ENCODE measurements at places on chromosomes 12 and 14. TPM values are rescaled to one million over a fixed set of nuclear protein-coding genes. Genes with fewer than 3 reads are reported as not detected.

DNA sequence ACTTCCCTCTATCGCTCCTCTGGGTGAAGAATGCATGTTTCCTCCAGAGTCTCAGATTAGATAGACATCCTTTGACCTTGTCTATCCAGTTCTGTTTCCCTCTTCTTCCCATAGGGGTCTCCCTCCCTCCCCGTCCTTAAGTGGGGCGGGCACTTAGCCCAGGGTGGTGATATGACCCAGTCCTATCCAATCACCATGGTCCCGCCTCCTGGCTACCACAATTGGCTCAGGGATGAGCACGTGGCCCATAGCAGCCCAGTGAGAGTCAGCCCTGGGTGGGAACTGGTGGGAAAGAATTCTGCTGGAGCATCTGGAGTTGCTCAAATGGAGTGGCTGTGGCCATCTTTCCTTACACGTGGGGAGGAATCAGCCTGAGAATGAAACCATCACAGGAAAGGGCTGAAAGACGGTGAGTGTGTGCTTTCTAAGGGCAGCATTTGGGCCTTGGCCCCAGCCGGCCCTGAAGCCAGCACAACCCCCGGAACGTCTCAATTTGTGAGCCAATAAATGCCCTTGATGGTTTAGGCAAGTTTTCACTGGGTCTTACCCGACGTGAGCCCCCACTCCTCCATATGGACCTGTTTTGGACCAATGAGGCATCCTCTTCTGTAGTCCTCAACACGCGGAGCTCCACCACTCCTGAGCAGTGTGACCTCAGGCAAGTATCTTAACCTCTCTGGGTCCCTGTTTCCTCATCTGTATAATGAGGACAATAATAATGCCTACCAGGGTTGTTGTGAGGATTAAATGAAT is 14.4 kb upstream of the MLXIP start:
- DNase-seq: no peak

GRCh38 chr14:63155511-63156185 is 48.6 kb upstream of the RHOJ start:
- no peak for DNase-seq

GRCh38 chr12:56358836-56359532 is 923 bp downstream of the STAT2 start:
- no peak for DNase-seq

The FAIM2 gene
- 0.49 TPM for total RNA-seq

DNA sequence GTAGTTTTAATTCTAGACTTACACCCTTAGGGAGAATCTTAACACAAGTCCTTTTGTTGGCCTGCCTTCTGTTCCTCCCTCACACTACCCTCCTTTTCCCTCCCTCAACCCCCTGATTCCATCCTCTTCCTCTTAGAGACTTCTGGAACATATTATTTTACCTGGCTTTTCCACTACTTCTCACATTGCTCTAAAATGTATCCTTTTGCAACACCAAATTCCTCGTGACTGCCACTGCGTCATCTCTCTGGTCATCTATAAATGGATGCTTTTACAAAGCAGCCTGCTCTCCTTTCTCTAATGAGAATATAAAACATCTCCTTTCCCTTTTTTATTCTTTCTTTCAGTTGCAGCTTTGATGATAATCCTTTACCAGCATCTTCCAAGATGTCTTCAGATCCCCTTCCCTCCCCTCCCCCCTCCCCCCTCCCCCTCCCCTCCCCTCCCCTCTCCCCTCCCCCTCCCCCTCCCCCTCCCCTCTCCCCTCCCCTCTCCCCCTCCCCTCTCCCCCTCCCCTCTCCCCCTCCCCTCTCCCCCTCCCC is 93.6 kb downstream of the DIP2B start:
- DNase-seq: no peak

The HOXC4 gene
- total RNA-seq: not detected

DNA sequence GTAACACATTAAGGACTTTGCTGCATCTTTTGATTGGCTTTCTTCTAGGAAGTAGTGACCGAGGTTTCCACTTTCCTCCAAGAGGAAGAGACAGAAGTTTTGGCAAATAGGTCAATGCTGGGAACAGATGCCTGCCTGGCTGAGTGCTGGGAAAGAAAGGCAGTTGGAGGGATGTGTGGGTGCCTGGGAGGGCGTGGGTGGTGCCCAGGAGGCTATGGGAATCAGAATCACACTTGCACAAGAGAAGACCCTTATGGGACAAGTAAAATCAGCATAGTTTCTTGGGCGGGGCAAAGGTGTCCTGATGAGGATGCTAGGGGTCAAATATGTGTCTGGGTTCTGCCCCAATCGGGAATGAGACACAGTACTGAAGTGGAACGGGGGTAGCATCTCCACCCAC is 906 bp upstream of the ACADS start:
- DNase-seq: no peak

GRCh38 chr14:56741325-56741724 is 69.0 kb downstream of the OTX2 start:
- no peak for DNase-seq

- DNase-seq: no peak
Observed at GRCh38 chr12:80101126-80101525, 1.8 kb downstream of the OTOGL start.

DNA sequence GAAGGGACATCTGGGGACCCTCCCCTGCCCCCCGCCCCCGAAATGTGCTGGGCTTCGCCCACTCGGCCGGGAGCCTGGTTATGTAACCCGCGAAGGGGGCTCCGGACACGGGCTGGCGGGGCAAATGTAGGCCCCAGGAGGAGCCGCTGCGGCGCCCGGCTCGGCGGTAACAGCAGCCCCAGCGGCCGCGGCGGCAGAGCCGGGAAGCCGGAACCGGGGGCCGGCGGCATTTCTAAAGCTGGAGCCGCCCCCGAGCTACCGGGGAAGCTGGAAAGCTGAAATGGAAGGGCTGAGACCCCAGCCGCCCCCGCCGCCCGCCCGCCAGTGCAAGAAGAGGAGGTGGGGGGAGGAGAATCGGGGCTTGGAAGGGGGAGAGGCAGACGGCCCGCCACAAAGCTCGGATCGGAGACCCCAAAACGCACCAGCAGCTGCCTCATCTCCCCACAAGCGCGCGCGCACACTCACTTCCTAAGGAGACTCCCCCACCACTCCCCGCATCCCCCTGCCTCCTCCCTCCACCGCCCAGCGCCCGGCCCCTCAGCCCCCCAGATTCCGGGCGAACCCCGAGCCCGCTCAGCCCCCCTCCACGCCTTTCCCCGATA is 1.5 kb downstream of the KDM2B start:
- peak; percentile 22 for DNase-seq

- no peak for DNase-seq
Observed at GRCh38 chr12:4445156-4446101, at the start of gene FGF6. TSS of gene FGF6 (minus strand) at chr12:4445815. CDS start at chr12:4445570, 245 bp downstream.

DNA sequence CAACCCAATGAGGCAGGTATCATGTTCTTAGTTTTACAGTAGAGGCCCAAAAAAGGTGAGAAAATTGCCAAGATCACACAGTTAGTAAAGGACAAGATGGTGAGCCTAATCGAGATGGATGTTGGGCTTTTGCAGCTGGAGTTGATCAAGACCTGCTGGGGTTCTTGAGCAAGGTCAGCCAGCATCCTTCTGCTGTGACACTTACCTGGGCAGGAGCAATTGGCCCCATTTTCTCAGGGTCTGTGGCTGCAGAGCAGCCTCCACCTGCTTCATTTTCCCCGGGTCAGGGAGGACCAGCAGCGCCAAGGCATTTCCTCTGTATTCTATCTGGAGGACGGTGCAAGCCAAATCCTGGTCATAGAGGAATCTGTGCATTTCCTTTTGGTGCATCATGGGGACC is 6.5 kb downstream of the SERPINA11 start:
- no peak for DNase-seq

DNA sequence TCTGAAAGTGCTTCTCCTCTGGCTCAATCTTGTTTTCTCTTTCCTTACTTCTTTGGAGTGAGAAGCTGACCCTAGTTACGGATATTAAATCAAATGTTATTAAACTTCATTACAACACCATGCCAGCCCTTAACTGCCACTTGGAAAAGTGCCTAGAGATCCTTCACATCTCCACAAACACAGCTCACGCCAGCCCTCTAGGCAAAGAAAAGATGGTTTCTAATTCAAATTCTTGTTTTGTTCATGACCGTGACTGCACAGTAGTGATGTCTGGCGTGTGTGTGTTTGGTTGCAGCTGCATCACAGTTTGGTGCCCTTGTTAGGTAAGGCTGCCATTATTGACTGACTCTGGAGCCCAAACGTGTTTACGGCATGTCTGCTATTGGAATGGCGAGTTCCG is 113.0 kb downstream of the BEGAIN start:
- DNase-seq: no peak

The C3AR1 gene
- total RNA-seq: 0.60 TPM

DNA sequence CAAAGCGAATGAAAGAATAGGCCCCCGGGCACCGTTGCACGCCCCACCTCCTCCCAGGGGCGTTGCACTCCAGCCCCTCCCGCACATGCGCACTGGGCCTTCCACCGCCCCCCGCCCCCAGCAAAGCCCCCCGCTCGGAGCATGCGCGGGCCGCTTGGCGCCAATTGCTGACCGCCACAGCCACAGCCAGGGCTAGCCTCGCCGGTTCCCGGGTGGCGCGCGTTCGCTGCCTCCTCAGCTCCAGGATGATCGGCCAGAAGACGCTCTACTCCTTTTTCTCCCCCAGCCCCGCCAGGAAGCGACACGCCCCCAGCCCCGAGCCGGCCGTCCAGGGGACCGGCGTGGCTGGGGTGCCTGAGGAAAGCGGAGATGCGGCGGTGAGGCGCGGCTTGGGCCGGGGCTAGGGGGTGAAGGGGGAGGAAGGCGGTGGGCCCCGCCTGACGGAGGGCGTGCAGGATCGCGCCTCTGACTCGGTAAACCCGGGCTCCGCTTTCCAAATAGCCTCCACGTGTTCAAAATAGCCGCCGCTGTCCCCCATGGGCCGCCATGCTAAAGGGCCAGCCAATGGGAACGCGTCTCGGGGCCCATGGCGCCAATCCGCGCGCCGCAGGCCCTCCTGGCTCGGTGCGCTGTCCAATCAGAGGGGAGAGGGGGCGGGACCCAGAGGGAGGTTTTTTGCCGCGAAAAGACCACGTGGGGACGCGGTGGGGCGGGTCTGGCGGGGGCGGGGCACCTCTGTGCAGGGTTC is at the start of gene UNG:
Gene UNG, plus strand, starts transcription at position 163 of the 748 bp plus-strand sequence. Its CDS starts 83 bp downstream, at position 246.
- DNase-seq: peak; percentile 94

The MIS18BP1 gene
- total RNA-seq: 66.4 TPM

- no peak for DNase-seq
Observed at GRCh38 chr12:116712458-116713303, 25.2 kb downstream of the SPRING1 start.

- DNase-seq: no peak
Observed at GRCh38 chr14:68367536-68367935, 425.3 kb downstream of the ZFP36L1 start.

The KRT78 gene
- total RNA-seq: not detected

DNA sequence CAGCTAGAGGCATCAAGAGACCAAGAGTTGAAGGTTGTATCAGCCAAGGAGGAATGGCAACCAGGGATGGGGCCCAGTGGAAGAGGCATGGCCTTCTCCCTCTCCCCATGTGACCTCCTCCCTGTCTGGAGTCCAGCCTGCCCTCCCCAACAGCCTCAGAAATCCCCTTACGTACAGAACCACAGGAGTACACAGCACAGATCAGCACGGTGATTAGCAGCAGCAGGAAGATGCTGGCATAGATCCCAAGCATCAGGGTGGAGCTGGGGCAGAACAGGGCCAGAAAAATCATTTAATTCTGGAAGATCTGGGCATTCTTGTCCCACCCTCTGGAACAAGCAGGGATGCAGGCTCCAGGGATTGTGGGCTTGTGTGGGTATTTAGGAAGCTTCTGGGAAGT is 14.4 kb downstream of the ADCY6 start:
- DNase-seq: no peak

The GLT1D1 gene
- total RNA-seq: 2.0 TPM

- DNase-seq: no peak
Observed at GRCh38 chr14:32552766-32553165, 223.7 kb downstream of the AKAP6 start.

DNA sequence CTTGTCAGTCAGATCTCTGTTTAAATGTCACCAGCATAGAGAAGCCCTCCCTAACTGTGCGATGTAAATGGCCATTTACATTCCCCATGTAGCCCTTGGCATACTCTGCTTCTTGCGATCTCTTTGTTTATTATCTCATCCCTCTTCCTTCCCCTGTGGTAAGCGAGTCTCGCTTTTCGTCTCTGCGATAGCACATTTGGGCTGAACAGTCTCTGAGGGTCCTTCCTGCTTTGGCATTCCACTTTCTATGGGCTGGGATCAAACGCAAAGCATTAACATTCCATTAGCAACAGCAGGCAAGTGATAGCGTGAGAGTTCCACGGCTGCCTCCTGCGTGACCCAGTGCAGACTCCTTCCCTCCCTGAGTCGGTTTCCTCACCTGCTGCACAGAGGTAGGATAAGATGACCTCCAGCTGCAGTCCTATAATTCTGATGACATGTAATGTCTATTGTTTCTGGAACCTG is 61.4 kb upstream of the TUNAR start:
- no peak for DNase-seq

The IL22 gene
- total RNA-seq: 3.4 TPM

Measured in activated T-helper 1 cell treated with anti-CD3 and anti-CD28 coated beads, Interleukin-12 subunit alpha, Interleukin-12 subunit beta, Interleukin-2, Interleukin-4 antibody, amounts not matched to agents 30 ng/mL and 10 ng/mL and 1 ng/mL, durations not matched to agents 14 hours and 24 hours and 36 hours (primary cell).